ENCODE measurements at places on chromosomes 7 and 10.

GRCh38 chr10:34171957-34172527 lies 643.1 kb downstream of the PARD3 start:
- DNase-seq: no peak

- DNase-seq: no peak
These were observed 59.6 kb downstream of the ADRB1 start for GRCh38 chr10:114103284-114103683.

DNA sequence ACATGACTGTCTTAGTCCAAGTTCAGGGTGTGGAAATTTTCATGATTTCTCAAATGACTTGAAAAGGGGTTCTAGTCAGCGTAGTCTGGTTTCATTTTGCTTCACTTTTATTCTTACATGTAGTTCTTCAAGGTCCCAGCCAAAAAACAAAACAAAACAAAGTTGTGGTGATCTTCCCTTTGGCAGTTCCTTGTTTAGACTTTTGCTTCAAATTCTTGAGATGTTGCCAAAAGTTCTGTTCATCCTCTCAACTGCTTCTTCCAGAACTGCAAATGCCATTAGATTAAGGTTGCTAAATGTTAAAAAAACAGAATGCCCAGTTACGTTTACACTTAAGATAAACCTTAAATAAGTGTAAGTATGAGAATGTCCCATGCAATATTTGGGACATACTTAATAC lies 370.8 kb upstream of the LRRTM3 start:
- DNase-seq: no peak

DNA sequence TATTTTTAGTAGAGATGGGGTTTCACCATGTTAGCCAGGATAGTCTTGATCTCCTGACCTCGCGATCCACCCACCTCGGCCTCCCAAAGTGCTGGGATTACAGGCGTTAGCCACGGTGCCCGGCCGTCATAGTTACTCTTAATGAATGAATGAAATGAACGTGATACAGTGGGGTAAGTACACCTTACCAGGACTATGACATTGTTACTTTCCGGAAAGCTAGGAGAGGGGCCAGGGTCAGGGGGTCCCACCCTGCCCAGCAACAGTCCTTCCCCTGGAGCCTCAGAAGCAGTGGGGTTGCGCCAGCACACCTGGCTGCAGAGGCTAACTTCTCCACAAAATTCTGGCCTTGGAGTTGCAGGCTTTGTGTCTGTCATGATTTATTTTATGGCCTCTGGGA lies 21.4 kb downstream of the VSTM4 start:
- no peak for DNase-seq

DNA sequence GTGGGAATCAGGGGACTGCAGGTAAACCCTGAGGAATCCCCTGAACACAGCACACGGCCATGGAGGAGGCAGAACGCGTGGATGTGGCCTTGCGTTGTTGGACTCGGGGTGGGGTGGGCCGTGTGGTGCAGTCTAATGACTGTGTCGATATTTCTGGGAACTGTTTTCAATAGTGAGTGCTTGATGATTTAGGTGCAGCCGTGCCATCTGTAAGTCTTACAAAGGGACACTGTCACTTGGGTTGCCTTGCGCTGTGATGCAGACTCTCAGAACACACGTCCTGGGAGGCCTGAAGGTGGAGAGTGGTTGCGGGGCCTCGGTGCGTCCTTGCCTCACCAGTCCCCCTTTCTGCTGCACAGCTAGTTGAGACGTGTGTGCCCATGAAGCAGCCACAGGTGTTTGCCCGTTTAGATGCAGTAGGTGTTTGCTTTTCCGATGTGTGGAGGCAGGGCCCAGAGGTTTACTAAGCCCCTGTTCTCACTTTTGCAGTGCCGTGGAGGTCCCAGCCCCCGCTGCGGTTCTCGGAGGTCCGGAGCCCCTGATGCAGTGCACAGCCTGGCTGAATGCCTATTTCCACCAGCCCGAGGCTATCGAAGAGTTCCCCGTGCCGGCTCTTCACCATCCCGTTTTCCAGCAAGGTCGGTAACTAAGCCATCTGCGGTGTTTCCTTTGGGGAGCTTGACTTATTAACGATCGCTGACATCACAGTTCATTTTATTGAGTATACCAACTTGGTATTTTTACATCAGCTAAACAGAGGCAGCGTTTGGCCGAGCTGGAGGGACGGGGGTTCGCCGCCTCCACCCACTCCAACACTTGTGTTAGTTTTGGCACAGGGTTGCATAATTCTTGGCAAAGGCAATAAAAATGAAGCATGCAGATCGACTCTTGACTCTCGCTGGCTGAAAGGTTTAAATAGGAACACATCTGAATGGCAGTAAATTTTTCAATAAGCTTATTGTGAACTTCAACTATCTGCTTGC lies 240.7 kb downstream of the MGMT start:
- DNase-seq: no peak

All from GM06990 (cell line).